ENCODE measurements at places on chromosomes 11 and 22. TPM values are rescaled to one million over a fixed set of nuclear protein-coding genes. Genes with fewer than 3 reads are reported as not detected.

APOC3 gene
- total RNA-seq = not detected

SHANK2 gene
- total RNA-seq = 6.2 TPM

RFPL1 gene
- total RNA-seq = not detected

MALAT1 gene
- 27,753 TPM for total RNA-seq

CSTF3 gene
- total RNA-seq = 44.0 TPM

RBX1 gene
- 65.1 TPM for total RNA-seq

ALKBH8 gene
- 11.1 TPM for total RNA-seq

CFAP68 gene
- 13.1 TPM for total RNA-seq

NOX4 gene
- total RNA-seq = 5.4 TPM

MUC5AC gene
- not detected for total RNA-seq

NXPE2 gene
- total RNA-seq = 1.2 TPM

MEI1 gene
- total RNA-seq = 0.95 TPM

SYCE3 gene
- not detected for total RNA-seq

COMMD9 gene
- 40.5 TPM for total RNA-seq

TREH gene
- not detected for total RNA-seq

FAM227A gene
- total RNA-seq = 4.9 TPM

A4GALT gene
- total RNA-seq = 10.7 TPM
